ENCODE measurements at places on chromosomes 2 and 18. TPM values are rescaled to one million over a fixed set of nuclear protein-coding genes. Genes with fewer than 3 reads are reported as not detected.

The COL4A4 gene
- not detected for total RNA-seq

The DHRS9 gene
- total RNA-seq = not detected

DNA sequence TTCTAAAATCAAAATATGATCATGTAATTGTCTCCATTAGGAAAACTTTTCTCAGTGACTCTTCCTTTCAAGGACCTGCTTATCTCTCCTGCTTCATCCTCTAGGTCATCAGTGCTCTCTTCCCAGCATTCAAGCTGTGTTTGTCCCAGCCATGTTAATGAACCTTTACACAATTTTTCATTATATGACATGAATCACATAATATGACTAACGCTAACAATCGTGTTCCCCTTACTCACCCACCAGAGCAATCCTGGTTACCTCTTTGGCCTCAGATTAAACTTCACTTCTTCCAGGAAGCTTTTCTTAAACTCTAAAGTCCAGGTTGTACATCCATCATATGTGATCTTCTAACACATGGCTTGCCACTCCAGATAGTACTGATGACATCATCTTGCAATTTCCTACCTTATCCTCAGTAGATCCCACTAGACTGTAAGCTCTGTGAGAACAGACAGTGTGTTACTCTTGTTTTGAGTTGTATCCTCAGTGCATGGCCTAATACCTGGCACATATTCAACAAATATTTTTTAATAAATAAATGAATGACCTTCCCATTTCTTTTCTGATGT is 882.9 kb upstream of the ZEB2 start:
- DNase-seq = no peak
- H3K27me3 ChIP-seq = no peaks in the 10 kb centered on the region
- H3K27ac ChIP-seq = no peak overlapping the region
- H3K36me3 ChIP-seq = no peaks in the 10 kb centered on the region
- H3K4me1 ChIP-seq = no peaks in the 10 kb centered on the region

DNA sequence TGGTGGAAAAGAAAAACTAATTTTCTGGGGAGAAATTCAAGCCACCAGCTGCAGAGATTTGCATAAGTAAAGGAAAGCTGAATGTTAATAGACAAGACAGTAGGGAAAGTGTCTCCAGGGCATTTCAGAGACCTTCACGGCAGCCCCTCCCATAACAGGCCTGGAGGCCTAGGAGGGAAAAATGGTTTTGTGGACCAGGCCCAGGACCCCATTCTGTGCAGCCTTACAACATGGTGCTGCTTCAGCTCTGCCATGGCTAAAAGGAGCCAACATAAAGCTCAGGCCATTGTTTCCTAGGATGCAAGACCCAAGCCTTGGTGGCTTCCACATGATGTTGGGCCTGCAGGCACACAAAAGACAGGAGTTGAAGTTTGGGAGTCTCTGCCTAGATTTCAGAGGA is 697.1 kb downstream of the SOCS6 start:
- H3K27ac ChIP-seq = no peak overlapping the region
- DNase-seq = no peak
- H3K36me3 ChIP-seq = no peaks in the 10 kb centered on the region
- no peak overlapping the region for H3K4me3 ChIP-seq

The GYPC gene
- 157 TPM for total RNA-seq

- no peak overlapping the region for H3K4me3 ChIP-seq
- no peaks in the 10 kb centered on the region for H3K27me3 ChIP-seq
- H3K4me1 ChIP-seq = no peaks in the 10 kb centered on the region
- no peaks in the 10 kb centered on the region for H3K36me3 ChIP-seq
- H3K27ac ChIP-seq = no peak overlapping the region
- DNase-seq = no peak
These were observed 91.4 kb upstream of the TACR1 start for GRCh38 chr2:75290600-75291150.

The CNGA3 gene
- total RNA-seq = not detected

- no peak overlapping the region for H3K4me3 ChIP-seq
- no peak for DNase-seq
- H3K27me3 ChIP-seq = no peaks in the 10 kb centered on the region
- H3K4me1 ChIP-seq = peaks cover 16% of the 10 kb centered on the region
- peaks cover 32% of the 10 kb centered on the region for H3K36me3 ChIP-seq
These were observed 55.0 kb upstream of the MCFD2 start for GRCh38 chr2:46970334-46971288.

The MAB21L4 gene
- not detected for total RNA-seq

DNA sequence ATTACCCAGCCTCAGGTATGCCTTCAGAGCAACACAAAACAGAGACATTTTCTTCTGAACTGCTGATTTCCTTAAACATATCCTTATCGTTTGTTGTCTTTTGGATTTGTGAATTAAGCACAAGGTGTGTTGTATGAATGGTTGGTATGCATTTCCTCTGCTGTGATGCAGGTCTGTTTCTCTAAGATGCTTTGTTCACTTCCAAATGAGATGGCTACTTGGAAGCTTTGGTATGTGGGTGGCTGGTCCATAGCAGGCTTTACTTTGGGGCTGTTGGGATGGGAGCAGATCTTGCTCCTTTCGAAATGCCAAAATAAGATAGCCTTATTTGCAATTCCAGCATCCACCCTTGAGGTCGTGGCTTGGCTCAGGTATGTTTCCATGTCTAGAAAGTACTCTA is 257.2 kb downstream of the INSIG2 start:
- no peak overlapping the region for H3K27ac ChIP-seq
- H3K36me3 ChIP-seq = no peaks in the 10 kb centered on the region
